Naive thymus-derived CD4-positive, alpha-beta T cell (primary cell): ENCODE measurements at places on chromosomes 2 and 18. TPM values are rescaled to one million over a fixed set of nuclear protein-coding genes. Genes with fewer than 3 reads are reported as not detected.

DNA sequence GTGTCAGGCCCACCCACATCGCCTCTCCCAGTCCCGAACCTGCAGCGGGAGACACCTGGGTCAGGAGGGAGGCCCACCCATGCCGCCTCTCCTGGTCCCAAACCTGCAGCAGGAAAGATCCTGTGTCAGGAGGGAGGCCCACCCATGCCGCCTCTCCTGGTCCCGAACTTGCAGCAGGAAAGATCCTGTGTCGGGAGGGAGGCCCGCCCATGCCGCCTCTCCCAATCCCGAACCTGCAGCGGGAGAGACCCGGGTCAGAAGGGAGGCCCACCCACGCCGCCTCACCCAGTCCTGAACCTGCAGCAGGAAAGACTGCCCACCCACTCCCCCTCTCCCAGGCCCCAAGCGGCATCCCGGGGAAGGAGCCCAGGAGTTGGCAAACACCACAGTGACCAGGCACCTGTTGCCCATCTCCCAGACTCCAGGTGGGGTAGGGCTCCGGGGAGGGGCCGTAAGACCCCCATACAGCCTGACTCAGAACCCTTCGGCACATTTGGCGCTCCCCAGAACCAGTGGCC is 7.8 kb downstream of the SLC66A2 start:
- DNase-seq = peak; percentile 17

- DNase-seq = no peak
These were observed 95.4 kb downstream of the PRKCE start for GRCh38 chr2:45746888-45747287.

- no peak for DNase-seq
These were observed 51.2 kb downstream of the MAP3K20 start for GRCh38 chr2:173126819-173127218.

GRCh38 chr2:26144031-26144430 is 28.9 kb upstream of the GAREM2 start:
- DNase-seq = no peak

DNA sequence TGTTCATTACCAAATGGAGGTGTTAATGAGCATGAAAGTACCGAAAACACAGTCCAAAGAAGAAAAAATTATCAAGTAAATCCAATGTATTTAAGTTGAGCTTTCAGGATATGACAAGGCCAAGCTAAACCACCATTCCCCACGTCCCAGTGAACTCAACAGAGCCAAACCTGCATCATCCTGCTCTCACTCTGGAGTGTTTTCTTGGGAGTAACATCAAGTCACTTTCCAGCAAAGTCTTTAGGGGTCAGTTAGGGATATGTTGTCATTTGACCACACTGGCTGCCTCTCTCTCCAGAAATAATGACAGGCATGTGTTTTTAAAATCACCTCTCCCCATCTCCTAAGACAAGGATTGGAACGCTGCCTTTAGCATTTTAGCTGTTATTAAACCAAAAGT is 140.5 kb downstream of the SRBD1 start:
- DNase-seq = no peak

DNA sequence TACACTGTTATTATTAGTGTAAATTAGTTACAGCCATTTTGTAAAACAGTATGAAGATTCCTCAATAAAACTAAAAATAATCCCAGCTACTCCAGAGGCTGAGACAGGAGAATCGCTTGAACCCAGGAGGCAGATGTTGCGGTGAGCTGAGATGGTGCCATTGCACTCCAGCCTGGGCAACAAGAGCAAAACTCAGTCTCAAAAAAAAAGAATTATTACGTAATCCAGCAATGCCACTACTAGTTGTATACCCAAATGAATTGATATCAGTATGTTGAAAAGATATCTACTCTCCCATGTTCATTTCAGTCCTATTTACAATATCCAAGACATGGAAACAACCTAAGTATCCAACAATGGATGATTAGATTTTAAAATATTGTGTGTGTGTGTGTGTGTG is 313.6 kb downstream of the EPHA4 start:
- no peak for DNase-seq

The SERPINB4 gene
- total RNA-seq = not detected

The POTEE gene
- total RNA-seq = 0.13 TPM
